Naive thymus-derived CD4-positive, alpha-beta T cell (primary cell): ENCODE measurements at places on chromosomes 7 and 10.

DNA sequence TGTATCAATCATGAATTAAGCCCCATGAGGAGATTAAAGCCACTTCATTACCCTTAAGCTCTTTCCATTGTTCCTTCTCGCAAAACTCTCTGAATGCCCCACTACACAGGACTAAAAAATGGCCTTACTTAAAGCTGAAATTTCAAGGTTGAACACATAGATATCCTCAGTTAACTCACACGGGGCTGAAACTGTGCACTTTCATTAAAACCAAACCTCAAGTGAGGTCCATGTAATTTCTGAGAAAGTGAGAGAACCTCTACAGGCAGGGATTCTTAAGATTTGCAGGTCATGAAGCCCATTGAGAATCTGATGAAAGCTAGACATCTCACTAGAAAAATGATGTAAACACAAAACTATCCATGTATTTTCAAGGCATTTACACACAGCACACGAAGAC lies 15.9 kb downstream of the DENND11 start:
- DNase-seq = no peak

GRCh38 chr10:37035853-37036252 lies 89.5 kb upstream of the ANKRD30A start:
- no peak for DNase-seq

DNA sequence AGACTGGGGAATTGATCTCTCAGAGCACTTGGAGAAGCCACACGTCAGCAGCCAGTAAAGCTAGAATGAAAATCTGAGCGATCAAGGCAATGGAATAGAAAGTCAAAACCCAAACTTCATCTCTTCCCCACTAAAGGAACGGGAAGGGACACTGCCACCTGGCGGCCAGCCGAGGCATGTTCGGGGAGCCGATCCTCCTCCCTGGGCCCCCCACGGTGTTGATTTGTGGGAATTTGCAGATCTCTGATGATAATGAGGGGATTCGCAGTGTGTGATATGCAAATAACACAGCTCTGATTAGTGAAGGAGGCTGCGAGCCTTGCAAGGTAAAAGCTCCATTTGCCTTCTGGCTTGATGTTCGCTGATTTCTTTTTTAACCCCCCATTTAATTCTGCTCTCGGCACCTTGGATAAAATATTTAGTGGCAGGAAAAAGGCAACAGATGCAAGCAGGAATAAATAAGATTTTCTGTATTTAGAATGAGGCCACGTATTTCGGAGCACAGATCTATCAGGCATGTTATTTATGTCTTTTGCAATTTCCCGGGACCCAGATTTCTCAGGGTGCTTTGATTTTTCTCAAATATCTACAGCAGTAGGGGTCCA lies 258.6 kb downstream of the PAXIP1 start:
- no peak for DNase-seq

DNA sequence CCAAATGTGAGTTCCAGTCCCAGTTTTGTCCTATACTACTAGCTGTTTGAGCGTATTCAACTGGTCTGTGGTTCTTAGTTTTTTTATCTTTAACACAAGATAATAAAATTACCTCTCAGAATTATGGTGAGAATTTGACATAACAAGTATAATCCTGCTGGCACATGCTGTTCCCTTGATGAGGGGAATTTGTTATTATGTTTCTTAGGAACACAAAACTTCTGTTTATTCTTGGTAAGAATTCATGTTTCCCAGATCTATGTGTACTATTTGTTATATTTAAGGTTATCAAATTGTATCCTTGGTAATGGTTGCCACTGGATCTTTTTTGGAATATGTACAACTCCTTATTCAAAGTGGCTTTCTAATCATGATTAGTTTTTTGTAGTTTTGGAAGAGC lies 335.6 kb downstream of the ADK start:
- DNase-seq = no peak

DNA sequence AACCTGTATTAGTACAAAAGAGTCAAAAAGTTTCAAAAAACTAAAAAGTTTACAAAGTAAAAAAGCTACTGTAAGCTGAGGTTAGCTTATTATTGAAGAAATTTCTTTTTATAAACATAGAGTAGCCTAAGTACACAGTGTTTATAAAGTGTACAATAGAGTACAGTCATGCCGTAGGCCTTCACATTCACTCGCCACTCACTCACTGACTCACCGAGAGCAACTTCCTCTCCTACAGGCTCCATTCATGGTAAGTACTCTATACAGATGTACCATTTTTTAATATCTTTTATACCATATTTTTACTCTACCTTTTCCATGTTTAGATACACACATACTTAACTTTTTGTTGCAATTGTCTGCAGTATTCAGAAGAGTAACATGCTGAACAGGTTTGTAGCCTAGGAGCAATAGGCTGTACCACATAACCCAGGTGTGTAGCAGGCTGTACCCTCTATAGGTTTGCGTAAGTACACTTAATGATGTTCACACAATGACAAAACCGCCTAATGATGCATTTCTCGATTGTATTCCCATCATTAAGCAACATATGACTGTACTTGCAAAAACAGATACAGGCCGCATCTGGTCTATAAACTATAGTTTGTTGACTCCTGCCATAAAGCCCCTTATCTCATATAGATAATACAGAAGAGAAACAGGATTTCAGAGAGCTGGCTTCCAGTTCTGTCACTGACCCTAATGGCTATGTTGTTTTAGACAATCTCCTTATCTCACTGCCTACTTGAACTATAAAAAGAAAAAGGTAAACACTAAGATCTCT lies 438.8 kb downstream of the HTR7 start:
- DNase-seq = no peak
